ENCODE measurements at places on chromosomes 3 and 15.

- H3K4me3 ChIP-seq = no peak overlapping the region
- H3K27ac ChIP-seq = no peak overlapping the region
- DNase-seq = no peak
- peaks cover 4% of the 10 kb centered on the region for H3K4me1 ChIP-seq
- no peaks in the 10 kb centered on the region for H3K27me3 ChIP-seq
These were observed 1024.3 kb downstream of the FHIT start for GRCh38 chr3:60226912-60227311.

- H3K27me3 ChIP-seq = peaks cover 31% of the 10 kb centered on the region
- DNase-seq = no peak
- H3K36me3 ChIP-seq = no peaks in the 10 kb centered on the region
- no peak overlapping the region for H3K27ac ChIP-seq
- H3K4me1 ChIP-seq = peaks cover 19% of the 10 kb centered on the region
These were observed 8.7 kb downstream of the LTK start for GRCh38 chr15:41504751-41505492.

DNA sequence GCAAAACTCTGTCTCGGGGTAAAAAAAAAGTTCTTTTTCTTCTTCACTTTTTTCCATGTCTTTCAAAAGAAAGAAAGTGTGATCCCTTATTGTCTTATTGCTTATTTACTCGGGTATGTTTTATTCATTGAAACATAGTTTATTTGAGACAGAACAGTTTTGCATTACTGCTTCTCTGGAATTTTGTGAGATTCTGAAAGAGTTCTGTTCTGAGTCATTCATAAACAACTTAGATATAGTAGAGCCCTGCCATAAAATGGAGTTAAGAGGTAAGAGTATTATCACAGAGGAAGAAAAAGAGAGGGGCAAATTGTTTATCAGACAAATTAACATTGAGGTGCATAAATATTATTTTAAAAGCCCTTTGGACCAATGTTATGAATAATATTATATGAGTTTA is 522.2 kb downstream of the ROBO2 start:
- no peak overlapping the region for H3K4me3 ChIP-seq
- H3K27me3 ChIP-seq = no peaks in the 10 kb centered on the region
- H3K27ac ChIP-seq = no peak overlapping the region
- no peak for DNase-seq

DNA sequence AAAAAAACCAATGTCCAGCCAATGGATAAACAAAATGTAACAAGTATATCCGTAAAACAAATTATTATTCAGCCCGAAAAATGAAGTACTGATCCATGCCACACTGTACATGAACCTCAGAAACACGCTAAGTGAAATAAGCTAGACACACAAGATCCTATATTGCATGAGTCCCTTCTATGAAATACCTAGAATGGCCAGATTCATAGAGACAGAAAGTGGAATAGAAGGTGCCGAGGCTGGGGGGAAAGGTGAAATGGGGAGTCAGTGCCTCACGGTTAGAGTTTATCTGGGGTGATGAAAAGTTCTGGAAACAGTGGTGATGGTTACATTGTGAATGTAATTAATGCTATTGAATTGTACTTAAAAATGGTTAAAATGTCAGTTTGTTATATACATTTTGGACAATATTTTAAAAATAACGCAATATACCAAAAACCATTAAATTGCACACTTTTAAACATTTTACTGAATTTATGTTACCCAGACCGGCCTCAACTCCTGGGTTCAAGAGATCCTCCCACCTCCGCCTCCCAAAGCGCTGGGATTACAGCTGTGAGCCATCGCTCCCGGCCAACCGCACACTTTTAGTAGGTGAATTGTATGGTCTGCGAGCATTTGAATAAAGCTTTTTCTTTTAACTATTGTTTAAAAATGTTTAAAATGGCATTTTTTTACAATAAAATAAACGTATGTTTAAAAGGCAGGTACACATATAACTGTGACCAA is 2.1 kb downstream of the RNF168 start:
- H3K27me3 ChIP-seq = no peaks in the 10 kb centered on the region
- peak overlapping the region; percentile 100 for H3K4me3 ChIP-seq
- H3K36me3 ChIP-seq = peaks cover 32% of the 10 kb centered on the region
- peak overlapping the region; percentile 24 for H3K27ac ChIP-seq

DNA sequence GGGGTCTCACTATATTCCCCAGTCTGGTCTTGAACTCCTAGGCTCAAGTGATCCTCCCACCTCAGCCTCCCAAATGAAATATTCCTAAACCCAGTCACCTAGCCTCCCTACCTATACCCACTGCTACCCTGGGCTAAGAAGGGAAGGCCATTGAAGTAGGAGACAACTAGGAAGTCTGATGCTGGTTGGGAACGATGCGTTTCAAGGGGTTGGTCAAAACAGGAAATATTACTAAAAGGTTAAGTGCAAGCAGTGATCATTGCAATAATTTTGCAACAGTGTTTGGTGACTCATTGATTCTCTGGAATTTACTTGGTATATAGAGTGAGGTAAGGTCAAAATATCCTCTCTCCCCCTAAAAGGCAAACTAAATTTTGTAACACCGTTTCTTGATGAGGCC is 4.6 kb upstream of the UQCRC1 start:
- H3K4me1 ChIP-seq = peaks cover 5% of the 10 kb centered on the region
- no peaks in the 10 kb centered on the region for H3K36me3 ChIP-seq
- H3K4me3 ChIP-seq = no peak overlapping the region
- DNase-seq = no peak
- no peaks in the 10 kb centered on the region for H3K27me3 ChIP-seq
